GM04504 (cell line): ENCODE measurements at places on chromosomes 5 and 9.

DNA sequence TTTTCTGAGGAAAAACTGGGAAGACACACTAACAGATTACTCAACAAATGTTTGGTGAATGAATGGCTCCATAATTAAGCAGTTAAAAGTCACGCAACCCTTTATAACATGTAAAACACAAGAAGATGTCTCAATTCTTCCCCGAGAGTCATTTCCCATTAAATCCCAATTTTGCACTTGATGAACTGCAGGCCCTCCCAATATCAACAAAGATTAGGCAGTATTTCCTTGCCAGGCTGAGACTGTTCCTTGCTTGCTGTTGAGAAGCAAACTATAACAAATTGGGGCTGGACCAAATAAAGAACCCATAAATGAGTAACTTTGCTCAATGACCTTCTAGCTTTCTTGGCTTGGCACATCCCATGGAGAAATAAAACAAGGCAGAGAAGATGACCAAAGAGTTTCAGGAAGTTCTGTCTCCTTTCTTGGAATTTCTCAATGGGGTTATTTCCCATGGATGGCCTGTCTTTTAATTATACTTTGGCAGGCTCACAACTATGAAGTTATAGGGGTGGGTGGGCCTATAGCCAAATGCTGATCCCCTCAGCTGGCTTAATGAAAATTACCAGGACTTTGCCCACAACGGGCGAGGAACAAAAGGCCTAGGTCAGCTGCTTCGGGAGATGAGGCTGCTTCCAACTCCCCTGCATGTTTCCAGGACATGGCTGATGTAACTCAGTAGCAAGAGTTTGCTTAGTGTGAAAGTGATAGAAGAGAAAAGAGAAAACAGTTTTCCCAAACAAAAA lies 243.1 kb upstream of the RFX3 start:
- DNase-seq = peak; percentile 86

- no peak for DNase-seq
Observed at GRCh38 chr9:115992834-115993233, 160.8 kb upstream of the PAPPA start.

DNA sequence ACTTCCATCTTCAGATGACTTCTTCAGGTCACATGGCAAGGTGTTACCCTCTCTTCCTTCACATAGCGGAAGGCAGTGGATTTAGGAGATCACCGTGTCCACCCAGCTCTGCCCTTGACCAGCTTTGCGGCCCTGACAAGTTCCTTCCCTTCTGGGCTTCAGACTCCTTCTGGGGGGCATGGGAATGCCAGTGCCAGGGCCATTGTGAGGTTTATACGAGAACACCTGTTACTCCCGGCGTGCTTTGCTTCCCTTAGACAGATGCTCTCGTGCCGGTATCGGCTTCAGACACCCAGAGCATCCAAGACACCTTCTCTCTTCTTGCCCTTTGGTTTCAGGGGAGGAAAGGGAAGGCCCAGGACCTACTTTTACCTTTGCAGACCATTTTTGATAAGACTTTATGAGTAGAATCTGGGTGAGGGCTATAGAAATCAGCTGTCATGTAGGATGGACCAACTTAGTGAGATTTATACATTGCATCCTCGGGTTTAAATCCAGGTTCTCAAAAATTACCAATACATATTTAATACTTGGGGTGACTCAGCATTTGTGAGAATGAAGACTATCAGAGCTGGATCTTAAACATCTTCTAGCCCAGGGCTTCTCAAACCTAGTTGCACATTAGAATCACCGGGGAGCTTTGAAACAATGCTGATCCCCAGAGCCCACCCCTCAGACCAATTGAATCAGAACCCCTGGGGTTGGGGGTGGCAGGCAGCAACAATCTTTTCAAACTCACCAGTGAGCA lies 138.2 kb downstream of the MVB12B start:
- no peak for DNase-seq

DNA sequence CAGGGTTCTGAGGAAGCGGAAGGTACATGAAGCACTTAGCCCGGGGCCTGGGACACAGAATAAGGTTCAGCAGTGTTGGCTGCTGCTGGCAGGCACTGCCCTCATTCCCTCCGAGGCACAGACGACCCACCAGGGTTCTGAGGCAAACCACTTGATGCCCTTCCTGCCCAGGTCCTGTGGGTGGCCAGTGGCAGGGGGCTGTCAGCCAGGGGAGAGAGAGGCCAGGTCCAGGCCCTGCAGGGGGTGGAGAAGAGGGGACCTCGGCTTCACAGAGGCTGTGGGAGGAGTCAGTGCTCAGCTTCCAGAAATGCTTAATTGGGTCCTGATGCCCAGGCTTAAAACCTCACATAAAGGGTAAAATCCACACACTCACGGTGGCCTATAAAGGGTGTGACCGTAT lies 4.4 kb upstream of the ZDHHC12 start:
- no peak for DNase-seq

DNA sequence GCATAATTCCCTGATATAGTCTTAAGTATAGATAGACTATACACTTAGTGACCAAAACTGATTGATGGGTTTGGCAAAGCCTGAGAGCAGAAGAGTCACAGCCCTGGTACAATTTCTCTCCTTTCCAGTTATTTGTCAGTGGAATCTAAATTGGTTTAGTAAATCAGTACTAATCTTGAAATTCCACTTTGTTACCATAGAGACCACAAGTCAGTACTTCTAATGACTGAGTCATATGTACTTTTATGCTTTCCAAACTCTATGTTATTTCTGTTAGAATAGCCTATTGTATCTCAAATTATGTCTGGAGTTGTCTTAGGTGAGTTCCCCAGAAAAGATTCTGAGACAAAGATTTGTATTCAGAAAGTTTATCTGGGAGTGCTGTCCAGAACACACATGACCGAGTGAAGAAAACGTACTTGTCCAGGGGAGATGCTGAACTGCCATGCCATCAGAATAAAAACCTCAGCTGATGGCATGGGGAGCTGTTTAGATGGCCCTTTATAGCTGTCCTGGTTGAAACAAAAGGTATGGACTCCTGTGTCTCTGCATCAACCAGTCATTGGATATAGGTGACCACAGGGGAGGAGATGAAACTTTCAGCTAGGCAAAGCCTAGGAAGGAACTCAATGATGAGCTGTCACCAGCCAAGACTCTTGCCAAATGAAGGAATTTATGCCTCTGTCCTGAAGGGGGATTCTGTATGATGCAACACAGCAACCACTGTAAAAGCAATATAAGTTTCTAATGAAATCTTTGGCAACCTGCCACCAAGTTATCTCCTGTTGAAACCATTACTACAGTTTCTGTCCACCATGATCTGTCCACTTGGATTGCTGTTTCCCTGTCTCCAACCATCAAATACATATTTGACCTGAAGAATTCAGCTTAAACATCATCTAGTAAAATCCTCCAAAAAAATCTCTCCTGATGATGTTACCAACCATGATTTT lies 18.0 kb upstream of the SMC2 start:
- no peak for DNase-seq

GRCh38 chr5:141747152-141748141 lies 65.4 kb upstream of the ARAP3 start:
- peak; percentile 11 for DNase-seq

DNA sequence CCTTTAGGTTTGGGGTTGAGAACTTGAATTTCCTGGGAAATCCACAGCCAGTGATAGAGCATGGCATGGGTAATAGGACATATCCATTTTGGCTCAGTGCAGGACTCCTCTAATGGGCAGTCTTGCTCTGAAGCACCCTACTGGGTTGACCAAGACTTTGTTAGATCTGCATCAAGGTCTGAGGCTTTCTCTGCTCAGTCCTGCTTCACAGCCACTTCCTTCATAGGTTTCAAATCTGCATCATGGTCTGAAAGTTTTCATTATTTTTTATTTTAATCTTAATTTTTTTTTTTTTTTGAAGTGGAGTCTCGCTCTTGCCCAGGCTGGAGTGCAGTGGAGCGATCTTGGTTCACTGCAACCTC lies 36.5 kb downstream of the KIF2A start:
- no peak for DNase-seq

GRCh38 chr9:33221568-33221884 lies 18.4 kb upstream of the SPINK4 start:
- DNase-seq = no peak

DNA sequence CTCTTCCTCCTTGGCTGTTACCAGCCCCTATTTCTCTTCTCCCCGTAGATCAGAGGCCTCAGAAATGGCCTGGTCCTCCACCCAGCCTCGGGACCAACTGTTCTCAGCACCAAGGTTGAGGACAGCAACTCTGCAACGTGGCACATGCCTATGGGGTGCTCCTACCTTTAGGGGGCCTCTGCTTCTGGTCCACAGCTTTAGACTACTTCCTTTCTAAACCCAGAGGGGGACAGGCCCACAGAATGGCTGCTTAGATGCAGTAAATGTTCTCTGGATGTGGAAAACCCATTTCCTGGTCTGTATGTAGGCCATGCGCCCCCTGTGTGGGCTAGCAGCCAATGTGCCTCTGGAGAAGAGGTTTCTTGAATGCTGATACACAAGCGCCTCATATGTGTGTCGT lies 68.4 kb downstream of the NRG2 start:
- DNase-seq = no peak

DNA sequence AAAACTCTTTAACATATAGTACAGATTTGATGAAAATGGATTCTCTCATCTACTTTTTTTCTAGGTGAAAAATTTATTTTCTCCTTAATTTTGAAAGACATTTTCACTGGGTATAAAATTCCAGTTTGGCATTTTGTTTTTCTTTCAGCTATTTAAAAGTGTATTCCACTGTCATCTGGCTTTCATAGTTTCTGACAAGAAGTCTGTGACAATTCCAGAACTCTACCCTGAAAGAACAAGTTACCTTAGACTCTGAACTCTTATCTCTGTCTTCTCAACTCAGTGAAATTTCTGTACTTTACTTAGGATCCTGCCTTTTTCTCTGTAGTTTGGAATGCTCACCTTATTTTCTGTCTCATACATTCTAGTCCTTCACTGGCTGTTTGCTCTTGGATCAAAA lies 161.7 kb downstream of the RANBP17 start:
- no peak for DNase-seq
